Caki2 (cell line): ENCODE measurements at places on chromosomes 7 and 10.

DNA sequence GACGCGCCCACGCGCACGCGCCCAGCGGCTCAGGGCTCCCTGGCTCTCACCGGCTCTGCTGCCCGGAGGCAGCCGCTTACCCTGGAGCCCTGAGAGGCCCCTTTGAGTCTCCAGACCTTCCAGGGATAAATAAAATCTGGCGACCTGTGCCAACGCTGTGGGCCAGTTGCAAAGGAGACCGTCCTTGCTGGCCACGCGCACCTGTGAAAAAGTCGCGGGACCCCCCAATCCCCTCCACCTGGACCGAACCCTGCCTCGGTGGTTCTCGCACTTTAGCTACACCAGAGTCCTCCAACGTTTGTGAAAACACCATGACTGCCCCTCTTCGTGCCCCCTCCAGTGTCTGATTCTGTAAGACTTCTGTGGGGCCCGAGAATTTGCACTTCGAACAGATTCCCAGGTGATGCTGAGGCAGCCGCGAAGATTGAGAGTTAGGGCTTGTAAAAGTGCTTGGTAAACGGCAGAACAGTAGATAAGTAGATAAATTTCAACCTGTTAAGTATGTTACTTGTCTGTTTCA lies 102.4 kb upstream of the SVIL start:
- DNase-seq: no peak

DNA sequence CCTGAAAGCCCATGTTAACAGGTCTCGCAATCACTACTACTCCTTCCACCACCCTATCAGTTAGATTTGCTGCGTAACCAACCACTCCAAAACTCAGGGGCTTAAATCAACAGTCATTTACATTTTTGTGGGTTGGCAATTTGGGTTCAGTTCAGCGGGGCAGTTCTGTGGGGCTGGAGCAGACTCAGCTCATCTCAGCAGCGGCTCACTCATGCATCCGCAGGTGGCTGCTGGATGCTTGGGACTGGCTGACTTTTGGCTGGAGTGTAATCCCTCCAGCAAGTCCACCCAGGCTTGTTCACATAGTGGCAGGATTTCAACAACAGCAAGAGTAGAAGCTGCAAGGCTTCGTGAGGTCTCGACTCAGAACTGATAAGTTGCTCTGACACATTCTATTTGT lies 79.2 kb downstream of the NEUROD6 start:
- DNase-seq: no peak

DNA sequence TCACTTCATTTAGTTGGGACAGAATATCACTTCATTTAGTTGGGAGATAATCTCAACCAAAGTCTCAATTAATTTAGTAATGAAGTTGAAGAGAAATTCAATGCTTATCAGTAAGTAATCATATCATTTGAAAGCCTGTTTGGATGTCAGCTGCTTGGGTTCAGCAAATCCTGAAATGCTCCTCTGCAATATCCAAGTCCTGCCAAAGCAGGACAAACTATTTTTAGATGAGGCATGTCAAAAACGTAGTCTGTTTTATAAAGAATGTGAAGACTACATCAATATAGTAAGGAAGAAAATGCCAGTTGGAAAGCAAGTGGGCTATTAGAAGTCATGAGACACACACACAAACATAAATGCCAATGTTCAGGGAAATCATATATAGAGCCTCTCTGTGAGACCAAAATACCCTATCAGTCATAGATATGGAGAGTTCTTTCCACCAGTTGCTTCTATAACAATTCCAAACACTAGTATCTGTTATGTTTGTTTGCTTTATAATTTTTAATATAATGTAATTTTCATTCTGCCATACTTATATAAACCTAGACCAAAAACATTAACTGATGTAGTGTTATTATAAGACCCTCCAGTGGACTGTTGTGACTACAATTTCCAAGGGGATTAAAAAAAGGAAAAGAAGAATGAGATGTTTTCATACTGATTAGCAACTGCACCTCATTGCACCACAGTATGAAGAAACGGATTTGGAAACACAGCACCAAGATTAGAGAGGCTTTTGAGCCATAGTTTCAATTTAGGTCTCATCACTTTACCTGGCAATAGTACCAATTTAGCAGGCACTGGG lies 160.7 kb downstream of the LRRTM3 start:
- DNase-seq: no peak

- no peak for DNase-seq
Observed at GRCh38 chr7:30001998-30002397, 12.4 kb upstream of the SCRN1 start.

DNA sequence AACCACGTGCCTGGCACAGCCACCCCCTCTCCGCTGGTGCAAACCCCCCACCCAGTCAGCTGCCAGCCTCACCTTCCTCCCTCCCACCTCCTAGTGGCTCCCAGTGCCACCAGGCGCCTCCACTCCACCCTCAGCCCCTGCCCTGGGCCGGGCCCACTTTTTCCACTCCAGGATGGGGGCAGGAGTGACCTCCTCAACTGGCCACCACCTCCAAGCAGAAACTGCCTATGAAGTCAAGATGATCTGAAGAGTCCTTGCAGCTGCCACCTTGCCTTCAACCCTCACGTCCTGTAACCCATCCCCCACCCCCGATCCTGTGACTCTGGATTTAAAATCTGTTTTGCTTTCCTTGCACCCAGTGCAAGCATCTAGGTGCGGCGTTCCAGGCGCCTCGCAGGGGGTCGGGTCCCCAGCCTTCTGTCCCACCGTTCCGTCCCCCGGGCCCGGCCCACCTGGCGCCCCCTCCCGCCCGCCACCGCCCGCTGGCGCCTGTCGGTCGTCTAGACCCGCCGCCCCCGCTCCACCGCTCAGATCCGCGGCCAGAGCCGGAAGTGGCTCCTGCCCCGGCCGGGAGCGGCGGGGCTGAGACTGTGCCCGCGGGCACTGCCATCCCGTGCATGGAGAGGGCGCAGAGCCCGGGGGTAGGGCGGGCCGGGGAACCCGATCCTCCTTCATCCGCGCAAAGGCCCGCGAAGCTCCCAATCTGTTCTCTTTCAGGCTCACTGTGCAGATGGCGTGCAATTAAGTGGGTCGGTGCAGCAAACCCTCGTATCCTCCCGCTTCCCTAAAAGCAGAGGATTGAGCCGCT lies 51.2 kb upstream of the GTF2I start:
- DNase-seq: no peak

DNA sequence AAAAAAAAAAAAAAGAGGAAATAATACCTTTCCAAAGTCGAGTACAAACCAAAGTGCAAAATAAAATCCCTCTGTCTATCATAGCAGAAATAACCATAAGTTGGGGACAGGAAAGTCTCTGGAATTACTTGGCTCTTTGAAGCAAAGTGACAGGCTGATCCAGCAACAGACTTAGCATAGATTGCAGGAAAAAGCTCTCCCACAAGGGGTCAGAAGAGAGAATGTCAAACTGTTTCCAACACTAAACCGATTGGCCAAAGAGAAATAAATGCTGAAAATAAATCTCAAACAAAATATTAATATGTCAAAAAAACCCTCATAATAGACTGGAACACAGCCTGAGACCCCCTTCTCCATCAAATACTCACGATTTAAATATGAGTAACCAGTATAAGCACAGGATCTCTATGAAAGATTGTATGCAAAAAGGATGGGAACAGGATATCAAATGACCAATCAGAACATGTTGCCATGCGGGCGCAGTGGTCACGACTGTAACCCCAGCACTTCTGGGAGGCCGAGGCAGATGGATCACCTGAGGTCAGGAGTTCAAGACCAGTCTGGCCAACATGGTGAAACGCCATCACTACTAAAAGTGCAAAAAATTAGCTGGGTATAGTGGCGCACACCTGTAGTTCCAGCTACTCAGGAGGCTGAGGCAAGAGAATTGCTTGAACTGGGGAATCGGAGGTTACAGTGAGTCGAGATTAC lies 1000.7 kb upstream of the LRRN3 start:
- DNase-seq: peak; percentile 19

DNA sequence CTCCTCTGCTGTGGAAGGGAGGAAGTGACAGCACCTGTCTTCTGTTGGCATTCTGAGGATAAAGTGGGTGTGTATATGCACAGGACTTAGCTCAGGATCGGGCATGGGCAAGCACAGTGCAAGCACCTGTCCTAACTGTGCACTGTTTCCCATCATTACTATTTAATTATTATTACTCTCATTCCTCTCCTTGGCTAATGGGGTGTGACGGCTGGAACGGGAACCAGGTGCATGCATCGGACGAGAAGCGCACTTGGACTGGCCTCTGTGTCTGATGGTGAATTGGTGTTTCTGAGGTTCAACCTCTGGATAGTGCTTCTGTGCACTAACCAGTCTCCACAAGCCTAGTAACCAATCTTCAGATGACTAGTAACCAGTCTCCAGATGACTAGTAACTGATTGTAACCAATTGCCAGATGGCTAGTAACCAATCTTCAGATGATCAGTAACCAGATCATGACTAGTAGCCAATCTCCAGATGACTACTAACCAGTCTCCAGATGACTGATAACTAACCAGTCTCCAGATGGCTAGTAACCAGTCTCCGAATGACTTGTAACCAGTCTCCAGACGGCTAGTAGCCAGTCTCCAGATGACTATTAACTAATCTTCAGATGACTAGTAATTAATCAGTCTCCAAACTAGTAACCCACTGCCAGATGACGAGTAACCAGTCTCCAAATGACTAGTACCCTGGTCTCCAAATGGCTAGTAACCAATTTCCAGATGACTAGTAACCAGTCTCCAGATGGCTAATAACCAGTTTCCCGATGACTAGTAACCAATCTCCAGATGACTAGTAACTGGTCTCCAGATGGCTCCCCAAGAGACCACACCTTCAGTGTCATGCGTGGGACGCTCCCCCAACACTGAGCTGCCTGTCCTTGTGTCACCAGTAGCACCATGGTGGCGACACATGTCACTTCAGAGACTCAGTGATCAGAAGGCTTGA lies 85.8 kb downstream of the PAXIP1 start:
- no peak for DNase-seq

- no peak for DNase-seq
Observed at GRCh38 chr10:124892905-124893304, 49.0 kb upstream of the ZRANB1 start.
